ENCODE measurements at places on chromosomes 16 and 17. TPM values are rescaled to one million over a fixed set of nuclear protein-coding genes. Genes with fewer than 3 reads are reported as not detected.

DNA sequence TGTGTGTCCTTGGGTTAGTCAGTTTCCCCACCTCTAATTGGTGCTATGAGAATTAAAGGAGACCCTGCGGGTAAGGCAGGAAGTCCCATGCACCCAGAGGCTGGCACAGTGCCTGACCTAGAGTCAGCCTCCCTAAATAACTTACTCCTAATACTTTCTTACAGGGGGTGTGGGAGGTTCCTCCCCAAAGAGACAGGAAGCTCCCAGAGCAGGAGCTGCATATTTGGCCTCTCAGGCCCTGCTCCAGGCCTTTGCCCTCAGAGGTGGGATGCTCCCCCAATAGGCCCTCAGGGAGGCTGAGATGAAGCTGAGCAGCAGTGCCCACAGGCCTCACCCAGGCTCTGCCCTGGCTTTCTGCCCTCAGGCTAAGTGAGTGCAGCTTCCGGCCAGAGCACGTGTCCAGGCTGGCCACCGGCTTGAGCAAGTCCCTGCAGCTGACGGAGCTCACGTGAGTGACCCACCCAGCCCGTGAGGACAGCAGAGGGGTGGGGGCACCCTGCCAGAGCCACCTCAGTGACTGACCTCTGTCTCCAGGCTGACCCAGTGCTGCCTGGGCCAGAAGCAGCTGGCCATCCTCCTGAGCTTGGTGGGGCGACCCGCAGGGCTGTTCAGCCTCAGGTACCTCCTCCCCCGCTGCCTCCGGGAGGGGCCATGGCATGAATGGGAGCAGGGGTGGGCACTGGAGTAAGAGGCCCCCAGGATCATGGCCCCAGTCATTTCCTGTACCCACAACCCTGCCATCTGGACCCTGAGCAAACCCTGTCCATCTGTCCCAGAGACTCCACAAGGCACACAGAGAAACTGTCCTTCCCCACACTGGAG lies 31.1 kb upstream of the CPNE2 start:
- no peaks in the 10 kb centered on the region for H3K36me3 ChIP-seq
- H3K27me3 ChIP-seq = no peaks in the 10 kb centered on the region
- H3K4me1 ChIP-seq = peaks cover 6% of the 10 kb centered on the region
- peak overlapping the region; percentile 31 for H3K27ac ChIP-seq

- H3K4me3 ChIP-seq = no peak overlapping the region
- no peaks in the 10 kb centered on the region for H3K27me3 ChIP-seq
- no peaks in the 10 kb centered on the region for H3K4me1 ChIP-seq
- DNase-seq = no peak
- no peak overlapping the region for H3K27ac ChIP-seq
Measured at GRCh38 chr17:32541640-32542039, 54.8 kb downstream of the CDK5R1 start.

Gene PDE6G
- 2.1 TPM for total RNA-seq

GRCh38 chr17:19269106-19269505 lies 31.9 kb downstream of the EPN2 start:
- H3K27me3 ChIP-seq = no peaks in the 10 kb centered on the region
- DNase-seq = no peak
- H3K36me3 ChIP-seq = no peaks in the 10 kb centered on the region
- H3K4me3 ChIP-seq = no peak overlapping the region
- peaks cover 11% of the 10 kb centered on the region for H3K4me1 ChIP-seq

GRCh38 chr16:50739031-50739430 lies 2.9 kb upstream of the CYLD start:
- DNase-seq = no peak
- H3K27ac ChIP-seq = no peak overlapping the region
- H3K36me3 ChIP-seq = no peaks in the 10 kb centered on the region
